MV-4-11 (cell line): ENCODE measurements at places on chromosomes 1 and 21.

DNA sequence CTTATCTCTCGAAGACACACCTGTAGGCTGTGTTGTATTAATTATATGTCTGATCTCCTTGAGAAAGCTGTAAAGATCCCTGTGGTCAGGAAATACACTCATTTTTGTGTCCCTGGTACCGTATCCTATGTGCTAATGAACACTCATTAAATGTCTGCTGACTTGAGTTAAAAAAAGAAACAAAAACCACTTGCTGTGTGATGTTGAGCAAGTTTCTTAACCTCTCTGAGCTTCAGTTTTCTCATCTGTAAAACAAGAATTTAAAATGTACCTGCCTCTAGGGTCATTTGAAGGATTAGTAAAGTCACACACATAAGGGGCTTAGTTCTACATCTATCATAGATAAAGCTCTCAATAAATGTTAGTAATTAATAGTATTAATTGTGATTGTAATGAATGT lies 91.3 kb downstream of the VWA5B1 start:
- no peak for DNase-seq

GRCh38 chr1:168966636-168967035 lies 139.9 kb upstream of the ATP1B1 start:
- DNase-seq, result peak; percentile 4

DNA sequence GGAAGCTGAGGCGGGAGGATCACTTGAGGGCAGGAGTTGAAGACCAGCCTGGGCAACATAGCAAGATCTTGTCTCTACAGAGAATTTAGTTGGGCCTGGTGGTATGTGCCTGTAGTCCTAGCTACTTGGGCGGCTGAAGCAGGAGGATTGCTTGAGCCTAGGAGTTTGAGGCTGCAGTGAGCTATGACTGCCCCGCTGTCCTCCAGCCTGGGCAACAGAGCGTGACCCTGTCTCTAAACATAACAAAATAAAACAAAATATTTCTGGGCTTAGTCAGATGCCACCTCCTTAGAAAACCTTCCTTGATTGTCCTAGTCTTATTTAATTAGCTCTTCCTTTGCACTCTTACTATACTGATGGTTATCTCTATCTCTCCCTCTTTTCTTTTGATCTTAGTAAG lies 8.5 kb downstream of the TGFB2 start:
- no peak for DNase-seq

GRCh38 chr1:214476986-214477870 lies 74.2 kb downstream of the PTPN14 start:
- no peak for DNase-seq

DNA sequence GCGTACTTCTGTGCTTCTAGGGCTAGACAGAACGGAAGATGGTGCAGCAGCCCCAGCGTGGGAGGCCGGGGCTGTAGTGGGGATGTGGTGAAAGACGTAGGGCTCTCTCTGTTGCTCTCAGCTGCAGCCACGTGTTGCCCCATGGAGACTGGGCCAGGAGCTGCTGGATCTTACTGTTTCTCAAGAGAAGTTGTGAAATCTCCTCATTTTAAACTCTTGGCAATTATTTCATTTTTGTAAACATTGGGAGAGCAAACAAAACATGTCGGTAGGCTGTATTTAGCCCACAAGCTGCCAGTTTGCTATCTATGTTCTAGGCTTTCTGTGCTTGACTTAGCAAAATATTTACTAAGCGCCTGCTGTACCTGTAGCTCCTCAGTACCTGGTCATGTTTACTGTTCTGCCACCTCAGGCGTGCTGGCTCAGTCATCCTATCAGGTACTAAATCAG lies 15.9 kb upstream of the ELOA start:
- DNase-seq, result peak; percentile 91

DNA sequence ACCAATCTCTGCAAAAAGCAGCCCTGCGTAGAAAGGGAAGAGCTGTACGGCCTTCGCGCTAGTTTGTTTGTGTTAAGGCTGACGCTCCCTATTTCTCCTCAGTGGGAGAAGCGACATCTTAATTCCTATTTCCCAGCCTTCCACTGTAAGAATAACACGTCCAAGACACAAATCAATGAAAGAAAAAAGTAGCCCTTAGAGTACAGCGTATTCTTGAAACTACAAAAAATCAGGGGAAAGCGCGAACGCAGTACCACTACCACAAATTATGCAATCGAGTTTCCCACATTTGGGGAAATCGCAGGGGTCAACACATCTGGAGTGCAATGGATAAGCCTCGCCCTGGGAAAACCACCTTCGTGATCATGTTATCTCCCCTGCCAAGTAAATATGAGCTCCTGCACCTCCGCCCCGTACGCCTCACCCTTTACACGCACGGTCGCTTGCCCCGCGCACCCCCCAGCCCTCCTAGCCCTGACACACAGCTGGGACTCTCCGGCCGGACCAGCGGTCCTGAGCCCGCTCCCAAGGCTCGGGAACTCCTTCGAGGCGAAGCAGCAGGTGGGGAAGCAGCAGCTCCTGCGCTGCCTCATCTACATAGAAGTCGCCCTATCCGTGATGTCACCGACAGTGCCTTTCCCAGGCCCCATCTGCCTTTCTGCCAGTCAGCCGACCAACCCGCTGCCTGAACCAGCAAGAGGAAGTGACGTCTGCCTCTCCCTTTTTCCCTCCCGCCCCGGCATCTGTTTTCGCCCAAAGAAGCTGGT lies 94.7 kb downstream of the PPIAL4G start:
- DNase-seq, result peak; percentile 95

DNA sequence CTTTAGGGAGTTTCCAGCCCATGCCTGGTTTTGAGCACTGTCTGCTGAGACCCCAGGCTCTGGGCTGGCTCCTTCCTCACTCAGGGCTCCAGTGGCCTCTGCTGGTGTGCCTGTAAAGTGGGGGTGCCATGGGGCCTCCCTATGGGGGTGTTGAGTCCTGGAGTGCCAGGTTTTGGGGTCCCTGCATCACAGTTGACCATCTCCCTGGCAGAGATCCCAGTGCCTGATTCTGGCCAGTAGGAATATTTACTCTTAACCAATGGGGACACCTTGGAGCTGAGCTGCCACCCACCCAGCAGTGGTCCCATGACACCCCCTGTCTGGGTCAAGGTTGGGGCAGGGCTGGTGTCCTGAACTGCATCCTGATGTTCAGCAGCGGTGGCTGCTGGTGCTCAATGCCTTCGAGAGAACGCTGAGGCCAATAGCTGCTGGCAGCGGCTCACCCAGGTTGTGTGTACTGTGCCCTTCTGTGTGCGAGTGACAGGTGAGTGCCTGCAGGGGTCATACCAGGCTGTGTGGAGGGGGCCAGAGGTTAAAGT lies 9.6 kb upstream of the ZNF669 start:
- DNase-seq, result no peak

GRCh38 chr1:154982341-154982740 lies 803 bp upstream of the FLAD1 start:
- no peak for DNase-seq

- DNase-seq, result no peak
Observed at GRCh38 chr1:2443277-2444137, 31.1 kb upstream of the PEX10 start.

DNA sequence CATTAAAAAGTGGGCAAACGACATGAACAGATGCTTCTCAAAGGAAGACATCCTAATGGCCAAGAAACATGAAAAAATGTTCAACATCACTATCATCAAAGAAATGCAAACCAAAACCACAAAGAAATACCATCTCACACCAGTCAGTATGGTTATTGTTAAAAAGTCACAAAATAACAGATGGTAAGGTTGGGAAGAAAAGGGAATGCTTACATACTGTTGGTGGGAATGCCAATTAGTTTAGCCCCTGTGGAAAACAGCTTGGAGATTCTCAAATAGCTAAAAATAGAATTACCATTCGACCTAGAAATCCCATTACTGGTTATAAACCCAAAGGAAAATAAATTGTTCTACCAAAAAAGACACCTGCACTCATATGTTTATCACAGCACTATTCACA lies 369.4 kb downstream of the KCNH1 start:
- DNase-seq, result no peak

DNA sequence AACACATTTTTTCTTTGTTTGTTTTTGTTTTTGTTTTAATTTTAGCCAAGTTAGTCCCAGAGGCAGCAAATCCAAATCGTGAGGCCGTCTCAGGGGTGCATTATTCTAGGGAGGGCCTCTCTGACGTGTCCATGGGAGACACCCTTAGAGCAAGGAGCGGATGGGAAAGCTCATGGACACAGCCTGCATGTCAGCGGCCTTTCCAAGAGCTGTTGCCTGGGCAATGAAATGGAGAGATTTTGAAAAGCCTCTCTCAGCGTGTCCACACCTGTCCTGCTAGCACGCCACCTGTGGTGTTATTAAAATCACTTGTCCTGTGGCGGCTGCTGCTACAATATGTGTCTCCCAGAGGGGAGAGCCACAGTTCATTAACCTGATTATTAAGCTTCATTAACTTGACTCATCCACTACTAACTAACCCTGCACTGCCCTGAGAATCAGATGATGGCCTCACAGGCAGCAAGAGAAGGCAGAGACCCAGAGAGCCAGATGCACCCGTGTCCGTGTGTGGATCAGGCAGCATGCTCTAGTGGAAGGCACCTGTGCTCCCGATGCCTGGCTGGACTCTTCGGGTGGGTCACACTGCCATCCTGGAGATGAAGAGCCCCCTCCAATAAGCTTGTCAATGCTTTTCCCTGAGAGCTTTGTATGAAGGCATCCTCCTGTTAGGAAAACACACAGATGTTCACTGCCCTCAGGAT lies 133.3 kb downstream of the PGBD5 start:
- no peak for DNase-seq

DNA sequence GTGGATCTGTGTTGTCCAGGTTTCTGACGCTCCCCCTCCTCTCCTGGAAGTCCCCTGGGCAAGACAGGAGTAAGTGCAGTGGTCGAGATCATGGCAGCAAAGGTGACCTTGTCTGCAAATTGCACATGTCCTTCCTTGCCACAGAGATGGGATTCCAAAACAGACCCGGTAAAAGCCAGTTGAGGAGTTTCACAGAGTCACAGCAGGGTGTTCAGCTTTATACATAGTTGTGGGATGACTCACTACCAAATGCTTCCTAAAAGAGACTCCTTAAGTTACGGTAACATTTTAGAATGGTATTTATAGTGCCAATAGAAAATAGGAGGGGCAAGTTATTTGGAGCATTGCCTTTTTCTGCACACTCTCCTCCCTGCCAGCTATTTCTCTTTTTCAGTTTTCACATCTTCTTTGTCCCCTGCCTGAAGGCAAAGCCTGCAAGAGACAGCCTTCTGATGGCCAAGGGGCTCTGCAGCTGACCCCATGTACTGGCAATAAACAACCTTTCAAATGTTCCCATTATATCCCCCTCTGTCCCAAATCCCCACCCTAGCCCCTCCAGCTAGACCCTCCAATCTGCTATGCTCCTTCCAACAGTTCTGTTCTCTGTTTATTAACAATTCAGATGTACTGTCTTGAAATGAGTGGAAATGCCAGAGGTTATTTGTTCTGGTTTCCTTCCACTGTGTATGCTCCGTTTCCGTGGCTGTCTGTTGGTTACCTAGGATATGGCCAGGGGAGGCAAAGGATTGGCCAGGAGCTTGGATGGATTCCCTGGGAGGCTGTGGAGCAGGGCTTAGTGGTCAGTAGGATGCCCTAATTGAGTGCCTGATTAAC lies 115.0 kb downstream of the TGFB2 start:
- peak; percentile 94 for DNase-seq

- no peak for DNase-seq
Observed at GRCh38 chr1:101603726-101604125, 366.9 kb downstream of the S1PR1 start.
